ENCODE measurements at places on chromosomes 2 and 18. TPM values are rescaled to one million over a fixed set of nuclear protein-coding genes. Genes with fewer than 3 reads are reported as not detected.

TMEM182 gene
- total RNA-seq, result 3.6 TPM

DSG4 gene
- total RNA-seq, result not detected

GNAL gene
- 5.4 TPM for total RNA-seq

DCAF17 gene
- 9.4 TPM for total RNA-seq

KIAA2012 gene
- not detected for total RNA-seq

POTEI gene
- not detected for total RNA-seq
